ENCODE measurements at places on chromosomes 5 and 9.

DNA sequence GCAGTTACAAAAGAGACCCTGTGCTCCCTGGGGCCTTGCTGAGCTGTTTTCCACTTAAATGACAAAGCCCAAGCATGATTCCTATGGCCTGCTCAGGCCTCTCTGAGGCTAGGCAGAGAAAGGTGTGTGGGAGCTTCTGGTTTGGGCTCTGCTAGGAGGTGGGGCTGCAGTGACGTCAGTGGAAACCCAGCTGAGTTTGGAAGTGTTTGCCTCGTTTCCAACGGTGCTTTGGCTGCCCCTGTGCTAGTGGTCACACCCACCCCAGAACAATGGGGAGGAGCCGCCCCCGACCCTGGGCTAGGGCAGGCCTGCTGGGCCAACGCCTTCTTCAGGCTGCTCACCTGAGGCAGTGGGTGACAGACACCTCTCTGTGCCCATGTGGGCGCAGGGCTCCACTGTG lies 10.4 kb downstream of the ANGPTL2 start:
- no peak for DNase-seq

GRCh38 chr5:141598391-141599345 lies 20.1 kb downstream of the DIAPH1 start:
- DNase-seq = no peak

- DNase-seq = no peak
Observed at GRCh38 chr5:33690374-33691135, 201.2 kb downstream of the ADAMTS12 start.

DNA sequence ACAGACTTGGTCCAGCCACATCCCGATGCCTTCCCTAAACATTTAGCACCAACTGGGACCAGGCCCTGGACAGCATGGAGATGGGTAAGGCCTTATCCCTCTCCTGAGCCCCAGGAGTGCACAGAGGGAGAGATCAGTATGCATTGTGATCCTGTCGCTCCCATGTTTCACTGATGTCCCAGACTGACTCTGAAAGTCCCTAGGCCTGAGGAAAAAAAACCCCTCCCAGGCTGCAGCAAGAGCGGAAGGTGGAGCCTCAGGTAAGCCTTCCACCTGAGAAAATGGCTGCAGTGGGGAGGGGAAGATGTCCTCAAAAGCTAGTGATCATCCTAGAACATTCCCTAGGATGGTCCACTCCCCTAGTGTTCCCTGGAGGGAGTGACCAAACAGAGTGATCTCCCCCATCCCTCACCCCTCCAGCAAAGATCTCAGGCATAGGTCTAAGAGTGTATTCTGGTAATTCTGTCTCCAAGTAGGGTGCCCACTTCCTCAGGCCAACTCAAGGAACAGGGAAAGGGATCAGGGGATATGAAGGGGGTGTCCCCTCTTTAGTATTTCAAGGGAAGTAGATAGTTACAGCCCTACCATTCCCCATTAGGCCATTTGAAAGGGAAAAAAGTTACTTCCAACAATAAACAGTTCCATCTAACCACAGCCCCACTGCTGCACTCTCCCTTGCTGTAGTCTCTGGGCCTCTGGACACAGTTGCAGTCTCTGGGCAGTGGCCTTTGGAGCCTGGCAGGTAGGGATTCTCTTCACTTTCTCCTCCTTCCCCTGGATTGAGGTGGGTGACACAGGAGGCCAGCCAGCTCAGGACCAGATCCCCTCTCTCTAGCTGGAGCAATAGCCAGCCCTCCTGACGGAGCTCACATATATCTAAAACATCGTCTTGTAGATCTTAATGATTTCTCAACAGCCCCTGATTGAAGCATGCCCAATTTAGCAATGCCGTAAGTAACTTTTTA lies 6.8 kb upstream of the CXXC5 start:
- DNase-seq = no peak

- DNase-seq = peak; percentile 96
Observed at GRCh38 chr5:170278611-170279458, 18.7 kb downstream of the LCP2 start.

GRCh38 chr9:95742821-95743220 lies 132.7 kb upstream of the ERCC6L2 start:
- DNase-seq = no peak

GRCh38 chr5:60811105-60811504 lies 33.0 kb downstream of the ELOVL7 start:
- DNase-seq = no peak

- no peak for DNase-seq
Observed at GRCh38 chr5:68261569-68262065, 46.1 kb downstream of the PIK3R1 start.

GRCh38 chr9:20568400-20568799 lies 53.9 kb downstream of the MLLT3 start:
- DNase-seq = no peak

DNA sequence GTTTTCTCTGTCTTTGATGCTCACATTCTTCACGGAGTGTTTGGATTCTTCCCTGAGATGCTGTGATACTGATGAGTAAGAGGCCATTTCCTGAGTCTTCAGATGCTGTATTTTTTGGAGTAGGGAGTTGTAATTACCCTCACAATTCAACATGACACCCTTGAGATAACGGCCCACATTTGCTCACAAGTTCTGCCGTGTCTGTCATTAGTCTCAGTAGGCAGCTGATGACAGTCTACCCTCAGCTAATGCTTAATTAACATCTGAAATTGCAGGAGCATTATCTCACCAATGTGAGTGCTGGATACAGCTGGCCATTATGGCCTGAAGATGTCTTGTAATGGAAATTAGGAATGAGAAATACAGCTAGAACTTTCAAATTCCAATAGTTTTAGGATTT lies 307.1 kb upstream of the ADCY2 start:
- no peak for DNase-seq

- peak; percentile 6 for DNase-seq
Observed at GRCh38 chr9:76603448-76603895, 144.5 kb downstream of the GCNT1 start.

- no peak for DNase-seq
Observed at GRCh38 chr9:88791105-88791805, 200.0 kb upstream of the S1PR3 start.

- DNase-seq = no peak
Observed at GRCh38 chr9:111961575-111961974, 65.0 kb downstream of the UGCG start.

DNA sequence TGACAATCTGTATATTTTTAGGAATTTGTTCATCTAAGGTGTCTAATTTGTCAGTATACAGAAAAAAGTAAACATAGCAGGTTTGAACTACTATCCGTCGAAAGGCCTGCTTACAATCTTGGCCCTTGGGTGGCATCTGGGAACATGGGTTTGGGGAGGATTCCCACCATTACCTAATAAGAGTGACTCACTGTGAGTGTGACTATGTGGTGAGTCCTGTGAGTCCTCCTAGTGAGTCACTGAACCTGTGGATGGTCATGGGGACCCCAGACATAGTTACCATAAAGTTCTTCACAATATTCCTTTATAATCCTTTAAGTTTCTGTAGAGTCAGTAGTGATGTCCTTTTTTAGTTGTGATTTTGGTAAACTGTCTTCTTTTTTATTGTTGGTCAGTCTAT lies 37.0 kb downstream of the RNF130 start:
- no peak for DNase-seq

GRCh38 chr9:137156567-137157375 lies 13.1 kb downstream of the LRRC26 start:
- DNase-seq = peak; percentile 61

- no peak for DNase-seq
Observed at GRCh38 chr5:41503860-41504259, 6.5 kb downstream of the PLCXD3 start.

- DNase-seq = no peak
Observed at GRCh38 chr5:103293719-103294118, 35.2 kb downstream of the MACIR start.

- peak; percentile 54 for DNase-seq
Observed at GRCh38 chr9:111298731-111299598, 31.1 kb downstream of the OR2K2 start.

DNA sequence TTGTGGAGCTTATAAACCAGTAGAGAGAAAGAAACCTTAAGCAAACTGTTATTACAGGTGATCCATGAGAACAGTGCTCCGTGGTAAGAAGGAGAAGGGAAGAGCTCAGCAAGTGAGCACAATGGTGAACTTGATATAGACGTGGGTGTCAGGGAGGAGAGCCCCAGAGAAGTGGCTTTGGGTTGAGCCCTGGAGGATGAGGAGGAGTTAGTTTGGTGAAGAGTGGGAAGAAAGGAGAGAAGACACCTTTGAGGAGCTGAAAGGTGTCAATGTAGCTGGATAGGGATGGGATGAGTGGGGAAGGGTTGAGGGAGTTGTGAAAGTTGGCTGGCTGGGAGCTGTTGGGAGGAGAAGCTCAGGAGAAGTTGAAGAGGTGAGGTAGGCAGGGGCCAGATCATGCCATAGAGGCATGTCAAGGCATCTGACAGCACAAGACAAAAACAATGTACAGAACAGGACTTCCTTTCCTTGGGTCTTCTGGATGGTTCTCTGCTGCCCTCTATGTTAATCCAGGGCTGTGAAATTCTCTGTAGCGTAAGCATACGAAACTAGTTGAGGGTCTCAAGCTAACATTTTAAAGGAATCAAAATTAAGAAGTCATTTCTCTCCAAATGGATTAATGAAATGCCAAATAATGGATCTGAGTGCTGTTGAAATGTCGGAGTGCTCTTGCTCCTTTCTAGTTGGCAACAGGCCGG lies 501.9 kb downstream of the KDM4C start:
- DNase-seq = no peak

- no peak for DNase-seq
Observed at GRCh38 chr9:33464045-33464636, 9.6 kb downstream of the NOL6 start.

DNA sequence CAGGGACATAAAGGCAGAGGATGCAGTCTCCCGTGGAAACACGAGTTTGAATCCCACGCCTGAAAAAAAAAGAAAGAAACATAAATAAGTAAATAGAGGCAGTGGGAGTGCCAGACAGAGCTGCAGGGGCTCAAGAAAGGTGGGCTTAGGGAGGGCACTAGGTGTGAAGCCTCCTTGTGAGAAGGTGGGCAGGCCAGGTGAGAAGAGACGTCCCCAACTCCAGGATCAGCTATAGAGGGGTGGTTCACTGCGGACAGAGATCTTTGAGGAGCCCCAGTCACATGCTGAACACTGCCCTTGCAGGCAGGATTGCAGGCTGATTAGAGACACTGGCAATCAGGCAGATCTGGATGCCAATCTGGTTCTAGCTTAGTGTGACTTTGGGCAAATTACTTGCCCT lies 172.1 kb downstream of the RGS3 start:
- no peak for DNase-seq

DNA sequence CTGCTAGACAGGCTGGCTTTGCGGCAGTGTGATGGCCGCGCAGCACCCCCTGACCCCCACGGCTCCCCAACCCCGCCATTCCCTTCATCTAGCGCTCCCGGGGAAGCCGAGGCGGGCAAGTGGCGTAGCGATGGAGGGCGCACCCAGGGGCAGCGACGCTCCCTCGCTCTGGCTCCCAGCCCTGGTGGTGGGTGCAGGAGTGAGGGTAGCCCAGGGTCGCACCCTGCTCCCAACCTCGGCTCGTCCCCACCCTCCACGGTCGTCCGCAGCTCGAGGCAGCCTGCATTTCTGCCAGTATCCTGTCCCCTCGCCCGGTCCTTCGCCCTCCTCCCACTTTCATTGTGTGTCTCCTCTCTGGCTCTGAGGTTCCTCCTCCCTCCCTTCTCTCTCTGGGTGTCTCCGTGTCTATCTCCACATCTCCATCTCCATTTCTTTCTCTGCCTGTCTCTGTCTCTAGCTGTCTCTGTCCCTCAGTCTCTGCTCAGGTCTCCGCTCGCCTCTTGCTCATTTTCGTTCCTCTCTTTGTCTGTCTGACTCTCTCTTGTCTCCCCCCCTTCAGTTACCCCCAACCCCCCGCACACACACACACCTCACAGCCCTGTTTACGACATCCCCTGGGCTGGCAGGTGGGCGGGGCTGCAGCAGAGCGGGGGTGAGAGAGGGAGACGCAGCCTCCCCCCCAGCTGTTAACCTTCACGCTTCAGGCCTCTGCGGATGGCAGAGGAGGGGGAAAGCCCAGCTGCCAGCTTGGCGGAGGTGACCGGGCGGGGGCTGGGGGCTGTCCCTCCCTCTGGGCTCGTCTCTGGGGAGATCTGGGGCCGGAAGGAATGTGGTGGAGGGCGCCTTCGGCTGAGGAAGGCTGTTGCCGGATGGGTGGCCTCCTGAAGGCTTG lies 48.7 kb upstream of the PSD2 start:
- DNase-seq = peak; percentile 24

DNA sequence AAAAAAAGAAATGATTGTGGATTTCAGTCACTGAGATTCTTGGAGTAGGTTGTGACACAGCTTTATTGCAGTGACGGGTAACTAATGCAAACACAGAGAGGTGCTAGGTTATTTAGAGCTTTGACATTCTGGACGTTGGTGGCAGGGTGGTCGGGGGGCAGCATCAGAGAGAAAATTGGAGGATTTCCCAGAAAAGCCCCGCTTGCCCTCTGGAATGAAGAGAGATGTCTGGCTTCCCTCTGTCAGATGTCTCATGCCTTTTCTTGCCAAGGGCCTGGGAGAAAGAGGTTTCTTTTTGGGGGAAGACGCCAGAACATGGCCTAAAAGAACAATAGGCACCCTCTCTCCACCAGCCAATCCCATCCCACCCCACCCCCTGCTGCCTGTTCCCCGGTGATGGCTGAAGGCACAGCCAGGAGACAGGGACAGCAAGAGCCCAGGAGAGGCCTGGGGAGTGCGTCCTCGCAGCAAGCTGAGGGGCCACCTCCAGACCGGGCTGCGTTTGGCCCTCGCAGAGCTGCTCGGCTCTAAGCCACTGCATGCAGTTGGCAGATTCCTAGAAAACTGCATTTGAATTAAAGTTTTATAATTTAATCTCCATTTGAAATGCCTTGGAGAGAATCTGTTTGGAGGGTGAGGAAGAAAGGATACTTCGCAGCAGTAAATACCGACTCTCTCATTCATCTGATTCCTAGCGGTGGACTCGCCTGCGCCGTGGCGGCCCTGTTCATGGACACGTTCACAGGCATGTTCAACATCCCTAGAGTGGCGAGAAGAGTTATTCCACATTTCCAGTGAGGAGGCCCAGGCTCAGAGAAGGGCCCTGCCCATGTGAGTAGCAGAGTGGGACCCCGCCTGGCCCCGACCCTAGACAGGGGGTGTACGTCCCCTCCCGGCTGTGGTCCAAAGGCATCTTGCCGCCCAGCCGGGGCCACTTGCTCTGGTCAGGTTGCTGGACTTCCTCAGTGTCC lies 55.7 kb downstream of the TSPAN17 start:
- DNase-seq = no peak

DNA sequence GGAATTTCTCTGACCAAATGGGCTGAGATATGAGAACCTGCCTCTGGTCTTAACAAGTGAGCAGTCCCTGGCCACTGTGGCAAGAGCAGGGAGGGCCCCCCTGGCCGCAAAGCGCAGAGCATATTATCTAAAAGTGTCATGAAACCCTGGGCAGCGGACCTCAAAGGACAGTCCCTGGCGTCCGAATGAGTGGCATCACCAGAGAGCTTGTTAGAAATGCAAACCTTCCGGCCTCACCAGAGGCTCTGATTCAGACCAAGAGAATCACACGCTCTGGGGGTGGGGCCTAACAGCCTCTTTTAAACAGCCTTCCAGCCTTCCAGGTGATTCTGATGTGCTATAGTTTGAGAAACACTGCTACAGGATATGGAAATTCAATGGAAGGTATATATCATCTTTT lies 10.9 kb downstream of the PTPN3 start:
- no peak for DNase-seq

Measured in activated CD4-positive, alpha-beta T cell treated with anti-CD3 and anti-CD28 coated beads, Interleukin-2, Interleukin-4, amounts not matched to agents 100 ng/mL and 50 ng/mL, durations not matched to agents 16 hours and 8 hours (primary cell).